ENCODE measurements at places on chromosomes 12 and 14.

DNA sequence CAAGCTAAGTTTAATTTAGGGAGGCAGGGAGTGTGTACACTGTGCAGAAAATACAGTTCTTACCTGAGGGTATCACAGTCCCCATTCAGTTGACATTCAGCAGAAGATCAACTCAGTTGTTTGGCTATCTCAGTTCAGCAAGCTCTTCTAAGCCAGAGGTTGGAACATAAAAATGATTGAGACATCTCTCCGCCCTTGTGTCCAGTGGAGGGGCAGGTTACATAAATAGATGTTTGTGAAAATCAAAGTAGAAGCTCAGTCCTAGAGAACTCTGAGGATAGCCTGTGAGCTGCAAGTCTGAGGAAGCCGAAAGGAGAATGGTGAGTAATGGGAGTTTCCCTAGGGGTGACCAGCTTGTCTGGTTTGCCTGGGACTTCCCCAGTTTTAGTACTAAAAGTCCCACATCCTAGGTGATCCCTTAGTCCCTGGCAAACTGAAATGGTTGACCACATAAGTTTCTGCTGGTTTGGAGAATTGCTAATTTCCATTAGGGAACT, 251.4 kb upstream of the ATP2B1 start:
- peak; percentile 78 for DNase-seq

DNA sequence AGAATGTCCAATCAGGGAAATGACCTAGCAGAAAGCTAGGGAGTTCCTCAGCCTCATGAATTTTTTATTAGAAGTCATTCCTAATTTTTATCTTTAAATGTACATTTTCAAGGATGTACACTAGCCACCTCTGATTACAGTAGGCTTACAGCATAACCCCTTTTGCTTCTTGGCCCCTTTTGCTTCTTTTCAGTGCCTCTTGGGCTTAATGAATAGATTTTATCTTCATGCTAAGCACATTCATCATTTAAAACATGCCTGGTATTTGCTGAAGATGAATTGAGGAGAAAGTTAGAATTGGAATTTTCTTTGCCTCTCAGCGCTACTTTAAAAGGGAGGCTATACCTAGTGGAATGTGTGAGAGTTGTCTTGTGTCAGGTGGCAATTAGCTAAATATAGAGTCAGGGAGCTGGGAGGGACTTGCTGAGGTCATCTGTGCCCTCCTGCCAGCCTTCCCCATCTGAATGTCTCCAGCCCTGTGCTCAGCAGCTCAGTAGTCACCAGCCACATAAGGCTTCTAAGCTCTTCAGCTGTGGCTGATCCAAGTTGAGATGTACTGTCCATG, 132.1 kb downstream of the SAMD4A start:
- no peak for DNase-seq

DNA sequence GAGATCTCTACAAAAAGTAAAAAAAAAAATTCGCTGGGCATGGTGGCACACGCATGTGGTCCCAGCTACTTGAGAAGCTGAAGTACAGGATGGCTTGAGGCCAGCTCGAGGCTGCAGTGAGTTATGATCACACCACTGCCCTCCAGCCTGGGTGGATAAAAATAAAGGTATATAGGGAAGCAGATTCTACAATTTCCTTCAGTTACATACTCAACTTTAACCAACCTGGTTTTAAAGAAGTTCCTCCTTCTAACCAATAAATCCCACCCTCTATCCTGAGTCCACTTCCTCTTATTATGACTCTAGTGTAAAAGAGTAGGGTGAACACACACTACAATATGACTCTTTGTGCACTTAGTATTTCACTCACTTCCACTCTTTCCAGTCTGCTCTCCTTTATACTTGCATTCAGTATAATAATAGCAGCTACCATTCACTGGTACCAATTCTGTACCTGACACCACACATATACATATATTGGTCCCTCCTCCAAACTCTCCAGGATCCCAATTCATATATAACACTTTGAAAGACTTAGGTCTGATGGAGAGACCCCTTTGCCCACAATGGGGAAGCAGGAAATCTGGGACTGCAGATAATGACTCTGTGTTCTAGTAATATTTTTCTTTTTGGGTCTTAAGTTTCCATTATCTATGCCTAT, 2.3 kb downstream of the ARF3 start:
- no peak for DNase-seq

DNA sequence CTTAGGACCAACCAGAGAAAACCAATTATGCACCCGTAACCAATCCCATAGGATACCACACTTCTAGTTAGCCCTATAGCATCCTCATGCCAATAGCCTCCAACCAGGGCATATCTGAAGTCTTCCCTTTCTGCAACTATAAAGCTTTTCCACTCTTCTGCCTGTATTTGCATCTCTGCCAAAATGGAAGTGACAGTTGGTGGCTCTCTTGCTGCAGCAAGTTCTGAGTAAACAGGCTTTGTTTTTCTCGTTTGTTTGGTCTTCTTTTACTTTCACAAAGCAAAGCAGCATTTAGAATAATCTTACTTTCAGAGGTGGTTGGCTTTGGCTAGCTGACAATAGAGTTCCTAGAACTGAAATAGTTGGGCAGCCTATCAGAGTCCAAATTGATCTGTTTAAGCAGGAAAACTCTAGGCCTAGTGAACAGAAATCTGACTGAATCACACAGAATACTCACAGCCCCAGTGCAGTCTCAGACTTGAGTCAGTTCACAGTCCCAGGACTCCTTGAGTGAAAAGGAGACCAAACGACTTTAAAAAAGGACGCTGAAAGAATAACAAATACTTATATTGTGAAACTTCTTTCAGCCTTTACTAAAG, 1029.7 kb upstream of the LRFN5 start:
- no peak for DNase-seq

- DNase-seq: no peak
Observed at GRCh38 chr14:28966416-28967233, 200.0 kb downstream of the FOXG1 start.

DNA sequence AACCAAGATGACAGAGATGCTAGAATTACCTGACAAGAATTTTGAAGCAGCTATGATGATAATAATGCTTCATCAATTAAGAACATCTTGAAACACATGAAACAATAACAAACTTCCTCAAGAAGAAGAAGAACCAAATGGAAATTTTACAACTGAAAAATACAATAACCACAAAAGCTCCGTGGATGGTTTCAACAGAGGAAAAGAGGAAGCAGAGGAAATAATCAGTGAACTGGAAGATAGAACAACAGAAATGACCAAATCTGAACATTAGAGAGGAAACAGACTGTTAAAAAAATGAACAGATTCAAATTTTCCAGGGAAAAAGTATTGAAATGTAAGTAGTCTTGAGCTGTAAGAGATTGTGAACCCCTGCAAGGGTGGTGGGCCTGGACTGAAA, 62.8 kb upstream of the SLC35F4 start:
- no peak for DNase-seq
